ENCODE measurements at places on chromosomes 7 and 10.

GRCh38 chr10:29663718-29664117 lies 28.9 kb upstream of the SVIL start:
- no peak for ATAC-seq

GRCh38 chr7:2107386-2108070 lies 125.2 kb downstream of the MAD1L1 start:
- no peak for ATAC-seq

GRCh38 chr10:29734962-29735627 lies 100.3 kb upstream of the SVIL start:
- peak; percentile 54 for ATAC-seq

GRCh38 chr10:52092390-52092789 lies 221.7 kb upstream of the DKK1 start:
- ATAC-seq = no peak

GRCh38 chr10:11272915-11273389 lies 255.3 kb downstream of the CELF2 start:
- no peak for ATAC-seq

- no peak for ATAC-seq
Observed at GRCh38 chr7:74019149-74019548, 8.8 kb upstream of the ELN start.

DNA sequence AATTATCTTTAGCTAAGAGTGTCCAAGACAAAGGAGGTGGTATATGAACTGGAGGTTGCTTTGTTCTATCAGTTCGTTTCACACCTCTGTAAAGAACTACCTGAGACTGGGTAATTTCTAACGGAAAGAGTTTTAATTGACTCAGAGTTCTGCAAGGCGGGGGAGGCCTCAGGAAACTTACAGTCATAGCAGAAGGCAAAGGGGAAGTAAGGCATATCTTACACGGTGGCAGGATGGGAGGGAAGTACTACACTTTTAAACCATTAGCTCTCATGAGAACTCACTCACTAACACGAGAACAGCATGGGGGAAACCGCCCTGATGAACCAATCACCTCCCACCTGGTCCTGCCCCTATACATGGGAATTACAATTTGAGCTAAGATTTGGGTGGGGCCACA lies 1202.3 kb upstream of the LRRTM3 start:
- ATAC-seq = no peak

DNA sequence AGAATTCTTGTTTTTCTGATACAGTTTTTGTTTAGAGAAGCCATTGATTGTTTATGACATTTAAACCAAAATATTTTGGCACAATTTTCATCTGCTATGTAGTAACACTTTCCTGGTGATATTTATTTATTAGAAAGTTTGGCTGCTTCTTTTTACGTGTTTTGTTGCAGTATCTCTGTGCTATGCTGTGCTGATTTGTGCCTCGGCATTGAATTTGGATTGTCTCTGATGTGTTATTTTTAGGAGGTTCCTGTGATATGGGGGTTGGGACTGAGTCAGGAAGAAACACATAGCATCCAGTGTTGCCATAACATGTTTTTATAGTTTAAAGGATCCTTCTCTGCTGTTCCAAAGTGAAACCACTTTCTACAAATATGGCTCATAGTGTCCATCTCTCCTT lies 1197.7 kb upstream of the LRRN3 start:
- ATAC-seq = peak; percentile 47

- ATAC-seq = peak; percentile 26
Observed at GRCh38 chr7:25549271-25549921, 321.1 kb upstream of the NPVF start.

DNA sequence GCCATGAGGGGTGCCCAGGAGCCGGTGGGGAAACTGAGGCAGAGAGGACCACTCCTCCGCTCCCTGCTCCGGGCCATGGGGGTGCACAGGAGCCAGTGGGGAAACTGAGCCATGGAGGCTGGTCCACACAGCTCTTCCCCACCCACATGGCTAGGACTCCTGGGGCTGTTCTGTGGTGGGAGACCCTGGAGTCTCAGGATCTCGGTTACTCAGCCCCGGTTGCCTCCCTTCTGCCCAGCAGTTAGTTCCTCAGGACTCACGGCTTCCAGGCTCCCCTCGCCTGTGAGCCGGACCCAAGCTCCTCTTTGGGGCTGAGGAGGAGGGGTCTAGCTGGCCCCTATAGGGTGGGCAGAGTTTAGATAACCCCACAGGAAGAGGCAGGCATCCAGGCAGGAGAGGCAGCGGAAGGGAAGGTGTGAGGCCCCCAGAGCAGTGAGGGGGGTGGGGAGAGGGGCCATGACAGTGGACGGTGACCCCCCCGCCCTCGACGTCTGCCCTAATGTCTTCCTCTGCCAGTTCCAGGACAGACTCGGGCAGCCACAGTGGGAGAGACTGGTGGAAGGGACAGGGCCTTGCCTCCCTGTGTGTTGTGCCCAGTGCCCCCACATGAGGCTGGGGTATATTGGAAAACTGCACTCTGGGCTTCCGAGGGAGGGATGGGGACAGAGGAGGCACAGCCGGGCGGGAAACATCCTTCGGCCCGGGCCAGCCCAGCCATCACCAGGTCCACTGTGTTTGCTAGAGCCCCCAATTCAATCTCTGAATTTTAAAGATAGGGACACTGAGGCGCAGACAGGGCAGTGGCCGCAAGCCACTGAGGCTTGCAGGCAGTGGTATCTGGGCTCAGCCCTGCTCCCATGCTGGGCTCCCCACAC lies 4.3 kb downstream of the ELFN1 start:
- ATAC-seq = no peak

GRCh38 chr10:71666639-71667386 lies 52.8 kb downstream of the C10orf105 start:
- ATAC-seq = peak; percentile 92

GRCh38 chr7:14635955-14636354 lies 266.6 kb downstream of the DGKB start:
- ATAC-seq = no peak

GRCh38 chr7:5193880-5194279 lies 3.8 kb downstream of the WIPI2 start:
- ATAC-seq = no peak

- ATAC-seq = no peak
Observed at GRCh38 chr10:119759832-119760231, 34.0 kb downstream of the INPP5F start.

DNA sequence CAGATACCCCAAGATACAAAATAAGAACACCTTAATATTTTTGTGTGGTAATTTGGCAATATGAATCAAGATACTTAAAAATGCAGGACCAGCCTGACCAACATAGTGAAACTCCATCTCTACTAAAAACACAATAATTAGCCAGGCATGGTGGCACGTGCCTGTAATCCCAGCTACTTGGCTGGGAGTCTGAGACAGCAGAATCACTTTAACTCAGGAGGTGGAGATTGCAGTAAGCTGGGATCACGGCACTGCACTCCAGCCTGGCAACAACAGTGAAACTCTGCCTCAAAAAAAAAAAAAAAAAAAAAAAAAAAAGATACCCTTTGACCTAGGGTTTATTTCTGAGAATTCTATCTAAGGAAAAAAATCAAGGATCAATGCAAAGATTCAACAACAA lies 450.7 kb downstream of the SORCS1 start:
- ATAC-seq = no peak

DNA sequence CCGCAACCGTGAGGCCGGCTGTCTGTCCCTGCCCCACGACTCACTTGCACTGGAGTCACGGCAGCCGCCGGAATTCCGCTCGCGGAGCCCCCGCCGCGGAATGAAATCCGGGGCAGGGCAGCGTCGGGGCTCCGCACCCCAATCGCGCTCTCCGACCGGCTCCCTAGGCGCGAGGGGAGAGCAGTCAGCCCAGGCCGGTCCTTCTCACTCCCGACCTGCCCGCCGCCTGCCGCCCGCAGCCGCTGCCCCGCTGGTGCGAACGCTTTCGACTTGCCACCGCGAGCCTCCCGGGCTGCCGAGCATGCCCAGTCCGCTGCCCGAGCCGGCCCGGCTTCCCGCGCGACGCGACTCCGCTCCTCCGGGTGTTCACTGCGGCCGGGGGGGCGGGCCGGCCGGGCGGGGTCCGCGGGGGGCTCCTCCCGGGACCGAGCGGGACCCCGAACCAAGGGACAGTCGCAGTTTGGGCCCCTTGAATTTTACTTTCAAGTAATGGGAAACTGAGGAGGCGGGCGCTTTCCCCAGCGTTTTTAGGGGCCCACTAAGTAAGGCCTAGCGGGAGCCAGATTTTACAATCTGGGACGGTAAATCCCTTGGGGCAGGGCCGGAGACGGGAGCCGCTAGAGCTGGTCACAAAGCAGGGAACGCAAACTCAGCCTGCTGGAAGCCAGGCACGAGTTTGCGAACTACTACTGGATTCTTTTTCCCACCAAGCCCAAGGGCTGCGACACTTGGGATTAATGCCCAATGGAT lies at the start of gene SGMS1:
Gene SGMS1 (minus strand): TSS at position 294 of the 750 bp plus-strand sequence. CDS start 279,842 bp downstream, outside the sequence.
- ATAC-seq = peak; percentile 37

DNA sequence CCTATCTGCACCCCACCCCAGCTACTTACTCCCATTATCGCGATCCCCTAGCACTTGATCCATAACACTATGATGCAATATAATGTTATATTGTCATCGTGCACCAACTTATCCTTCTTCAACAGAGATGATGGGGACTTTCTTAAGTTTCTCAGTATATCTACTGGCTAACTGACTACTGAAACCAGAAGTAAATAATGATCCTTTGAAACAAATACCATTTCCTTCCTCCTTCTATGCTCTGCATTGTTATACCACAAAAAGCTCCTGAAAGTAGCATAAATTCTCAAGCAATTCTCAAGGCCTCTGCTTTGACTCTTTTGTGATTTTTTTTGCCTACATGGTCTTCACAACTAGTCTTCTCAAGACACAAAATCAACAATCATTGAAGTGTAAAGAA lies 68.9 kb downstream of the HTR7 start:
- ATAC-seq = no peak

- ATAC-seq = no peak
Observed at GRCh38 chr7:149569025-149569725, 71.6 kb upstream of the ZNF746 start.

DNA sequence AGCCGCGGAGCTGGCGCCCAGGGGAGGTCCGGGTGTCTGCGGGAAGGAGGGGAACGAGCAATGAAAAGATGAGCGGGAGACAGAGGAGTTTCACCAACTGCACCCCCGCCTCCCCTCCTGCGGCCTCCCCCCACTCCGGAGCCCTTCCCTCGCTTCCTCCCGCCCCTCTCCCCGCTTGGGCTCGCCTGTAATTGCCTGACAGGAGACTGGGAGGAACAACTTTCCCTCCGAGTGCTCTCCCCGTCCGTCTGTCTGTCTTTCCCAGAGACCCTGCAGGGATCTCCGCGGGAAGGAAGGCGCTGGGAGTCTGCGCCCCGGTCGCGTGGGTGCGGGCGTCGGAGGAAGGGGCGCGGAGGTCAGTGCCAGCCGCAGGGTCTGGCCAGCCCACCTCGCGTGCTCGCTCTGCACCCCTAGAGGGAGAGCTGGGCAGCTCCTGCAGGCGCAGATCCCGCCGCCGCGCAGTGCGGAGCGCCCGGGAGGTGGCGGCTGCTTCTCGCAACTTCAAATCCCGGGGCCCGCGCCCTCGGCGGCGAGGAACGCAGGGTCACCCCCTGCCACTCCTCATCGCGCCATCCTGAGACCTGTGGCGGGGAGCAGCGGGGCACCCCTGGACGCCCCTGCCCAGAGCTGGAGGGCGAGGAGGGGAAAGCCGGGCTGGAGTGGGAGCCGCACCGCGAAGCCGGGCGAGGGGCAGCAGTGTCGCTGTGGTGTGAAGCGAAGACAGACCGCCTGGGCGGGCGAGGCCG lies 511 bp upstream of the NRP1 start:
- peak; percentile 81 for ATAC-seq

- ATAC-seq = peak; percentile 91
Observed at GRCh38 chr10:689452-690371, at the start of gene DIP2C. Gene DIP2C, minus strand, starts transcription at chr10:689668. Its CDS starts 90 bp downstream, at chr10:689578.

Data from motor neuron (in vitro differentiated cells).